ENCODE measurements at places on chromosomes 1 and 21.

GRCh38 chr1:221478050-221478949, 263.6 kb downstream of the DUSP10 start:
- peak; percentile 59 for DNase-seq

GRCh38 chr1:13556224-13556764, 27.3 kb upstream of the PDPN start:
- no peak for DNase-seq

GRCh38 chr1:67747671-67748546, 62.9 kb downstream of the GADD45A start:
- DNase-seq, result no peak

- no peak for DNase-seq
Measured at GRCh38 chr1:107954719-107955415, 10.1 kb downstream of the VAV3 start.

- no peak for DNase-seq
Measured at GRCh38 chr21:35120631-35121180, 71.6 kb upstream of the RUNX1 start.

GRCh38 chr1:219340796-219341195, 167.1 kb downstream of the LYPLAL1 start:
- DNase-seq, result no peak

- DNase-seq, result no peak
Measured at GRCh38 chr1:24540051-24540905, 15.6 kb upstream of the NCMAP start.

Measured in CD4-positive, alpha-beta T cell treated with Interleukin-6 at 100 ng/mL for 8 hours (primary cell).